Fibroblast of the aortic adventitia (primary cell): ENCODE measurements at places on chromosomes 7 and 10. TPM values are rescaled to one million over a fixed set of nuclear protein-coding genes. Genes with fewer than 3 reads are reported as not detected.

DNA sequence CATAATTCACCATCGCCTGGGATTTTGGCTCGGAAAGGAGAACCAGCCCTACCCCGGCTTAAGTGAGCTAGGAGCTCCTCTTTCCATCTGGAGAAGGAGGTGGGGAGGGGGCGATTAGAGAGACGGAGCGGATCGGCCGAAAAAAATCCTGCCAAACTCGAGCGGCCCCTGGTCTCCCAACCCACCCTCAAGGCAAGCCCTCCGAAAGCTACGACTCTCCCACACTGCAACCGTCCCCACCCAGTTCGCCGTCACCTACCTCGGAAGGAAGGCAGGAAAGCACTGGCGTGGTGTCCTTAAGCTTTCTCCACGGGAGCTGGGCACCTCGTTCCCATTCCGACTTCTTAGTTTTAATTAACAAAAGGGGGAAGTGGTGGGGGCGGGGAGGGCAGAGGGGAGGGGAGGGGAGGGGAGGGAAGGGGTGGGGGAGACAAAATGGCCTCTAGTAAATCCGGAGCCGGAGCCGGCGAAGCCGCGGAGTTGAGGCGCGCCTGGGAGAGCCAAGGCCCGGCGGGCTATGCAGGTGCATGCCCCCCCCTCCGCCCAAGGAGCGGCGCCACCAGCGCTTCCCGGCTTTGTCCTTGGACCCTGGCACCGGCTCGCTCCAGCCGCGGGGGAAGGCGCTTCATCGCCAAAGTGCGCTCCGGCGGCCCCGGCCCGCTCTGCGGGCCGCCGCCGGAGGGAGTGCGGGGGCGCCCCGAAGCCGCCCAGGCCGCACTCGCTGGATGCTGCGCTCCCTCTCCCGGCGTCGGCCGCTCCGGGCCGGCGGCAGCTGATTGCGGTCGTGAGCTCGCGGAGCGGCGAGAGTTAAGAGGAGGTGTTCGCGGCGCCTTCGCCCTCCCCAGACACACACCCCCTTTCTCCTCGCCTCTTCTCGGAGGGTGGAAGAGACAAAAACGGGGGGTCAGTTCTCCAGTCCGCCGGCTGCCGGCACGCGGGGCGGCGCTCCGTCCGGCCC, at the start of gene LRRC4:
Gene LRRC4, minus strand, starts transcription at position 784 of the 958 bp plus-strand sequence. CDS start 797 bp downstream, outside the sequence.
- peak; percentile 32 for DNase-seq

GRCh38 chr7:139127648-139128047, 18.1 kb upstream of the ZC3HAV1 start:
- DNase-seq = peak; percentile 62

Gene PMS2
- total RNA-seq = 21.6 and 27.1 TPM in 2 replicates

Gene ZP3
- total RNA-seq = 0.63 and 2.9 TPM in 2 replicates

DNA sequence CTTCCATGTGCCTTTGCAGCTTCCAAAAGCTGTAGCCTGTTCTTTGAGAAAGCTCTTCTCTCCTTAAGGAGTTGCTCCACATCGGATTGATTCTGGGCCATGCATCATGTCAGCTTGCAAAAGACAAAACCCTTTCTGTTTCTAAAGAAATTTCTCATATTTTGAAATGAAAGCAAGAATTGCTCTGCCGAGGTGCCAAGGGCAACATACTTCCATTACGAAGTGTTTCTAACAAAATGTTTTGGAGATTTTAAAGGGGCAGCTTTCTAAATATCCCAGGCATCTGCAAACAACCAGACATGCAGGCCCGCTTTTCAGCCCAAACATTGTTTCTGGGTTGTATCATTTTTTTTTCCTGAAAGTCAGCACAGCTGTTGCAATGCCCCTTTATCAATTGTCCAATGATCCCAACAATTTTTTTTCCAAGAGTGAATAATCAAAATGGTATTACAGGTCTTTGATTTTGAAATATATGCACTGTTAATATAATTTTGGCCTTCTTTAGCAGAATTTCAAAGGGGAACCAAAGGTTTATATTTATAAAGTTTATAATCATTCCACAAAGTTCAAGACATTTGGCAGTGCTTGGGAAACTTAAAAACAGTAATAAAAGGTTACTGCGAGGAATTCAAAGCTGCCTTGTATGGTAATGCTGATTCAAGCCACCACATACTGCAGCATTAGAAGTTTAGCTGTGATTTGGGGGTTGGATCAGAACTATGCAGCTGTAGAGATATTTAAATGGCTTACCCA, 61.0 kb downstream of the TES start:
- DNase-seq = peak; percentile 87

Gene GTF2IRD2
- 8.4 and 13.9 TPM in 2 replicates for total RNA-seq
